ENCODE measurements at places on chromosomes 5 and 9.

- DNase-seq: peak; percentile 27
Observed at GRCh38 chr9:95836072-95836471, 39.4 kb upstream of the ERCC6L2 start.

DNA sequence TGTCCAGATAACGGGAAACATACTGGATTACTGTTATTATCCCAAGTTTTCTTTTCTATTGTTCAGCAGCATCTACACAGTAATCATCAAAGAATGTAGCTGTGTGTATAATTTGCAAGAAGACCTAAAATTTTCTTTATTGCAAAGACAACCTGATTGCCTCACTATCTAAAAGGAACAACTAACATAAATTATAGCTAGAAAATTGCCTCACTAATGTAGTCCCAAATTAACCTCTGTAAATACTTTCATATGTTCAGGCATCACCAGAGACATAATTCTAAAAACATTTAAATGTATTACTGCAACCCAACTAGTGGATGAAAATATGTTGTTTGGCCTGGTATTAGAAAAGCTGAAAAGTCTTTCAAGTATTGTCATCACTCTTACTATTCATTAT, 275.4 kb downstream of the CDH12 start:
- no peak for DNase-seq

DNA sequence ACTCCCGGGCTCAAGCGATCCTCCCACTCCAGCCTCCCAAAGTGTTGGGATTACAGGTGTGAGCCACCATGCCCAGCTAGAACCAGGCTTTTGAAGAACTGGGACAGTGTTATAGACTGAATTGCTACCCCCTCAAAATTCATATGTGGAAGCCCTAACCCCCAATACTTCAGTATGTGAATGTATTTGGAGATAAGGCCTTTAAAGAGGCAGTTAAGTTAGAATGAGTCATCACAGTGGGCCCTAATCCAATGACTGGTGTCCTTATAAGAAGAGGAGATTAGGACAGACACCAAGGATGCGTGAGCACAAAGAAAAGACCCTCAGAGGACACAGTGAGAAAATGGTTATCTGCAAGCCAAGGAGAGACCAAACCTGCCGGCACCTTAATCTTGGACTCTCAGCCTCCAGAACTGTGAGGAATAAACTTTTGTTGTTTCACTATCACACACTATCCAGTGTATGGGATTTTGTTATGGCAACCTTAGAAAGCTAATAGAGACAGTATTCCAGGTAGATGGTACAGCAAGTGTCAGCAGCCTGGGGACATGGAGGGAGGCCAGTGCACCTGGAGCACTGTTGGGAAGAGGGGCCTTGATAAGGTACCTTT, 31.4 kb upstream of the ERGIC1 start:
- no peak for DNase-seq

DNA sequence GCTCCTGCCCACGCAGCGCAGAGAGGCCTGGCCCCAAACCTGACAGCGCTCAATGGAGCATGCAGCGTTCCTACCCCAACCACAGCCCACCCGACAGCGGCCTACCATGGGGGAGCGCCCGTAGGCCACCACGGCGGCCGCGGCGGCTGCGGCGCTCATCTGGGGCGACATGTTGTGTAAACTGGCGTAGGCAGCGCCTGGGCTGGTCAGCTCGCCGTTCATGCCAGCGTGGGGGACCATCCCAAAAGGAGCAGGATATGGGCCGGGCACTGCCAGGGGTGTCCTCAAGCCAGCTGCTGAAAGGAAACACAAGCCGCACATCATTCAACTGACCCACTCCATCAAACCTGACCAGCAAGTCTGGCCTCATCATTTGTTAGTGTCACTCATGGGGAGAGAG, 77.7 kb downstream of the TLE1 start:
- DNase-seq: no peak

GRCh38 chr9:126157423-126157822, 169.2 kb upstream of the MVB12B start:
- no peak for DNase-seq

- DNase-seq: no peak
Observed at GRCh38 chr5:123965626-123966025, 453.6 kb downstream of the CSNK1G3 start.

GRCh38 chr5:28961816-28962215, 1923.4 kb upstream of the CDH9 start:
- DNase-seq: no peak

- no peak for DNase-seq
Observed at GRCh38 chr5:32539981-32540845, 45.1 kb upstream of the SUB1 start.

DNA sequence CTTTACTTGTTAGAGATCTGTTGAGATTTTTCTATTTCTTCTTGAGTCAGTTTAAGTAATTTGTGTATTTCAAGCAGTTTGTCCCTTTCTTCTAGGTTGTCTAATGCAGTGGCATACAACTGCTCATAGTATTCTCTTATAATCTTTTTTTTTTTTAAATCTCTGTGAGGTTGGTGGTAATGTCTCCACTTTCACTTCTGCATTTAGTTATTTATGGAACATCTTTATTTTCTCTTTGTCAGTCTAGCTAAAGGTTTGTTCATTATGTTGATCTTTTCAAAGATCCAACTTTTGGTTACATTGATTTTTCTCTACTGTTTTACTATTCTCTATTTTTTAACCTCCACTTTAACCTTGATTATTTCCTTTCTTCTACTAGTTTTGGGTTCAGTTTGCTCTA, 13.8 kb downstream of the FOXE1 start:
- no peak for DNase-seq

DNA sequence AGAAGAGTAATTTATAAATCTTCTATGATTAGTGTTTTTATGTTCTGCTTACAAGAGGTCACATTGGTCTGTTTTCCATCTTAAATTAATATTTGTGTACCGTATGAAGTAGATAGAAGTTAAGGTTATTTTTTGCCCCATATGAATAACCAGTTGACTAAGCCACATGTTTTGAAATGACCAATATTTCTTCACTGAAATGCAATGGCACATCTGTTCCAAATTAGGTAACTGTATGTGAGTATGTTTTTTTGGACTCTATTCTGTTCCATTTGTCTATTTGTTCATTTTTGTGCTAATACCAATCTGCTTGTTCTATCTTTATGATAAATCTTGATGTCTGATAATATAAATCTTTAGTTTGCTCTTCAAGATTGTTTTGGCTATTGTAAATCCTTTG, 17.7 kb downstream of the JAK2 start:
- DNase-seq: no peak

DNA sequence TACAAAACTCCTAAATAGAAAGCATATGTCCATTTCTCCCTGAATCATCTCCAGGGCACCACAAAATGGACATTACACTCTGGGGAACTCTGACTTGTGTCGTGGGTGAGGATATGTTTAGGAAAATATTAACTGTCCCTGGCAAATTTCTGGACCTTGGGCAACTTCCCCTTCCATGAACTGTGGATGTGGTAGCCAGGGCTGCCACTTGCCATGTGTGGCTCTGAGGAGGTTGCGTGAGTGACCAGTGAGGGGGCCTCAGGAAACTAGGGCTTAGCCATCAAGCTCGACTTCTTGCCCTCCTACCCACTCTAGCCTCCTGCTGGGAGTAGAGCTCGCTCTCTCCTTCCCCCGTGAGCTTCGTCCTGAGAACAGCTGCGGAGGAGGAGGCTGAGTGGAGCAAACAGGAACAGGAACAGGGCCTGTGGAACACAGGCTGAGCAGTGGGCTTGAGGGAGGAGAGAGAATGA, 13.8 kb upstream of the STC2 start:
- no peak for DNase-seq

DNA sequence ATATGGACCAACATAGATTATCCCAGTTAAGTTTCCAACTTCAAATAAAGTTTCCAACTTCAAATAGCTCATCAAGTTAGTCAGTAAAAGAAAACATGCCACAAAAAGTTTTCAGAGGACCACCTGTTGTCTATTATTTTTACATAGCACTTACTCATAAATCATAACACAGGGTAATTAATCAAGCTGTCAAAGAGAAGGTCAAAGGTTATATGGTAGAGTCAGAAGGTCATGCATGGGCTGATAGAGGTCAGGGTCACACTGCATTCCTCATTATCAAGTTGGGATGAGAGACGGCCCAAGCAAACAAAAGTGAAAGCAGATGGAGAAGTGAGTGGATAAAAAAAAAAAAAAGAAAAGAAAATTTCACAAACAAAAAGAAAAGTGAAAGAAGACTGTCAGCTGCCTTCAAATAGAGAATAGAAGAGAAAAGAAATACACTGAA, 145.5 kb upstream of the POU5F2 start:
- no peak for DNase-seq

- DNase-seq: no peak
Observed at GRCh38 chr5:55908804-55909203, 57.6 kb downstream of the IL31RA start.

DNA sequence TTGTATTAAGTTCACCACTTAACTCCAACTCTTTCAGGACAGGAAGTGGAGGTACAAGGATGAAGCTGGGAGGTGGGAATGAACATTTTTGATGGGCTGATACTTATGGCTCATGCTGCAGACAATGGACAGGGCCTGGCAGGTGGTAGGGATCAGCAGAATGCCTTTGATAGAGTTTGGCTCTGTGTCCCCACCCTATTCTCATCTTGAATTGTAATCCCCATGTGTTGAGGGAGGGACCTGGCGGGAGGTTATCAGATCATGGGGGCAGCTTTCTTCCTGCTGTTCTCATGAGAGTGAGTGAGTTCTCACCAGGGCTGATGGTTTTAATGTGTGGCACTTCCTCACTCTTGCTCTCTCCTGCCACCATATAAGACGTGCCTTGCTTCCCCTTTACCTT, 87.3 kb upstream of the PRLR start:
- no peak for DNase-seq

DNA sequence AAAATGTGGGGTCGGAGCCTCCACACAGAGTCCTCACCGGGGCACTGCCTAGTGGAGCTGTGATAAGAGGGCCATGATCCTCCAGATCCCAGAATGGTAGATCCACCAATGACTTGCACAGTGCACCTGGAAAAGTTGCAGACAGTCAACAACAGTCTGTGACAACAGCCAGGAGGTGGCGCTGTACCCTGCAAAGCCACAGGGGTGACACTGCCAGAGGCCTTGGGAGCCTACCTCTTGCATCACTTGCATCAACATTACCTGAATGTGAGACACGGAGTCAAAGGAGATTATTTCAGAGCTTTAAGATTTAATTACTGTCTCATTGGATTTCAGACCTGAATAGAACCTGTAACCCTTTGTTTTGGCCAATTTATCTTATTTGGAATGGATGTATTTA, 614.1 kb upstream of the CDH9 start:
- DNase-seq: no peak

- peak; percentile 74 for DNase-seq
Observed at GRCh38 chr5:91283899-91284298, 99.2 kb downstream of the ARRDC3 start.

- DNase-seq: no peak
Observed at GRCh38 chr9:11992866-11993265, 700.3 kb upstream of the TYRP1 start.

DNA sequence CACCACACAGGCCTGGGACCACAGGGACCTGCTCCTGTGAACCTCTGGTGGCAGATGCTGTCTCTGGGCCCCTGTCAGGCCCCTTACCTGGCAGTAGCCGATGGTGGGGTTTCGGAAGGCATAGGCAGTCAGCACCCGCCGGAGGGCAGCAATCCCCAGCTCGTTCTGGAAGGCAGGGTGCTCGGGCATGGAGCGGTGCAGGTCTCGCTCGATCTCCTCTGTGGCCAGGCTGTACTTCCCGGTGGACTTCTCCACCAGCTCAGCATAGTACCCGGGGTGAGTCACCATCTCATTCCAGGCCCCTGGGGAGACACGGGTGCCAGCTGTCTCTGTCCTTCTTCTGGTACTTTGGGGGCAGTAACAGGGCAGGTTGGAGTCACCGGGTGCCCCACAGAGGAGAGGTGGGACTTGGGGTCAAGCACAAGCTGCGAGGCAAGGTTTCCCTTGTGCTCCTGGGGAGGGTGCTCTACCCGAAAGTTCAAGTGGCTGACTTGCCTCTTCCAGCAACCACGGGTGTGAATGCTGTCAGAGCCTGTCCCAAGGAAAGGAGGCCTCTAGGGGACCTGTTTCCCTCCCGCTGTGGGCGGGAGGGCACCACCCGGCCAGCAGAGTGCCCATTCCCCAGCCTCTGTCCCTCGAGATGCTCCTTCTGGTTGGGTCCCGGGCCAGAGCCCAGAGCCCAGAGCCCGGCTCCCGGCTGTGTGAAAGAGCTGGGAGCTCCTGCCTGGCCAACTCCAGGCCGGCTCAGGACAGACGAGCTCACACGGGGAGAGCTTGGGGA, 19.8 kb upstream of the MRNIP start:
- no peak for DNase-seq

GRCh38 chr5:53405396-53405795, 75.0 kb upstream of the FST start:
- DNase-seq: no peak

DNA sequence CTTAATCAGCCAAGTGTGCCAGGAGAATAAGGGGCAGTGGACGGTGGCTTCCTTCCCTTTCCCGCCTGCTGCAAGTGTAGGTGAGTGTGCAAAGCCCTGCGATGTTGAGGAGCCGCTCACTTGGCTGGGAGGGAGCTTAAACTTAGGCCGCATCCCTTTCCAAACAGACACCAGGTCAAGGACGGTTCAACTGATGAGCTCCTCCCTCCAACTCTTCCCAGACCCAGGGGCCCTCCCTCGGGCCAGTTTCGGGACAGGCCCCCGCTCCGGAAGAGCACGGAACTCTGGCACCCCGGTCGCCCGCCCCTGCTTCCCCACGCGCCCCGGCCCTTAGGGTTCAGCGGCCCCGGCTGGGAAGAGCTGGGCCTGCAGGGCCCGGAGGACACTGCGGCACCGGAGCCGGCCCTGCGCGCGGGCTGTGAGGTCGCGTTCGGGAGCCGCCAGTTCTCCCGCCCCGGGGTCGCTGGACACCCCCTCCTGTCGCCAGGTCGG, 481 bp downstream of the MRPL36 start:
- no peak for DNase-seq

GRCh38 chr5:1474183-1474839, 29.1 kb upstream of the SLC6A3 start:
- no peak for DNase-seq

DNA sequence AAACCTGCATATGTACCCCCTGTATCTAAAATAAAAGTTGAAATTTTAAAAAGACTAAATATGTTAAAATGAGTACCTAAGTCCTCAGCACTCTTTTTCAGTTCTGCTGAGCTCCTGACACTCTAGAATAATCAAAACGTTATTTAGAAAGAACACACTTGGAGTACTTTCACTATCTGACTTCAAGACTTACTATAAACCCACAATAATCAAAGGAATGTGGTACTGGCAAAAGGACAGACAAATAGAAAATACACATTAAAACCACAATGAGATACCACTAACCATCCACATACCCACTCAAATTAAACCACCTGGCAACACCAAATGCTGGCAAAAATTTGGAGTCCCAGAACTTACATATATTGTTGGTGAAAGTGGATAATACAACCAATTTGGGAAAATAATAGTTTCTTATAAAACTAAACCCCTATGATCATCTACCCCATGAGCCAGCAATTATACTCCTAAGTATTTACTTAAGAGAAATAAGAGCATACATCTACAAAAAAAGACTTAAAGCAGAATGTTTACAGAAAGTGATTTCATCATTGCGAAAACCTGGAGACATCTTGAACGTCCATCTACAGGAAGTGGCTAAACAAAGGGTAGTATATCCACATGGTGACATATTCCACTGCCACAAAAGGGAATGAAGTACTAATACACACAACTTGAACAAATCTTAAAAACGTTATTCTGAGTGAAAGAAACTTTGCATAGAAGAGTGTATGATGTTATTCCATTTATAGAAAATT, 12.8 kb upstream of the PRSS3 start:
- peak; percentile 68 for DNase-seq

Measured in astrocyte of the cerebellum (primary cell).